ENCODE measurements at places on chromosomes 16 and 17.

- DNase-seq: no peak
These were observed 12.3 kb upstream of the CARMIL2 start for GRCh38 chr16:67632415-67633172.

DNA sequence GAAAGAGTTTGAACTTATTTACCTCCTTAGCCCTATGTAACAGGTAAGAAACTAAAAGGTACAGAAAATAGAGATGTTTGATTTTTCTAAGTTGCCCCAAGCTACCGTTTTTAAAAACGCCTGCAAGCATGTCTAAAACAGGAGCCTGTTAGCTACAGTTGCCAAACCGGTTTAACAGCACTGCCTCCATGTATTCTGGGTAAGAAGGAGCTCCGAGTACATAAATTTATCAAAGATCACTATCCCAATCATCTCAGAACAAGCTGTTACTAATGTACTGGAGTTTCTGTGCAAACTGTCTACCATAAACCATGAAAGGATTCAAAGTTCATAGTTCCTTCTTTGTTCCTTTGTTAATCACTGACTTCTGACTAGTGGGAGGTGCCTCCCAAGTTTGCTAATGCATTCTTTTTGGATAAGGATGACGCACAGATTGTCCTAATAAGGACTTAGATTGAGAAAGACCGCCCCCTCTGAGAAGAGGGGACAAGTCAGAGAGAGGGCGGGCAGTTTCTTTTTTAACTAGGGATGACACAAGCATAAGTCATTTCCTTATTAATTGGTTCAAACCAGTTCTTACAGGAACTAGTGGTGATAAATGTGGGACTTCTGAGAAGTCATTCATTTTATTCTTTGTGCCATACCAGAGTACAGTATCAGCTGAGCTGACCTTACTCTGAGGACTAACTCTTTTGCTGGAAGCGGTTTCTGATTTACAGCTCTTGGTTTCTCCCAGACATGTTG lies 55.3 kb downstream of the TUBD1 start:
- DNase-seq: peak; percentile 98

DNA sequence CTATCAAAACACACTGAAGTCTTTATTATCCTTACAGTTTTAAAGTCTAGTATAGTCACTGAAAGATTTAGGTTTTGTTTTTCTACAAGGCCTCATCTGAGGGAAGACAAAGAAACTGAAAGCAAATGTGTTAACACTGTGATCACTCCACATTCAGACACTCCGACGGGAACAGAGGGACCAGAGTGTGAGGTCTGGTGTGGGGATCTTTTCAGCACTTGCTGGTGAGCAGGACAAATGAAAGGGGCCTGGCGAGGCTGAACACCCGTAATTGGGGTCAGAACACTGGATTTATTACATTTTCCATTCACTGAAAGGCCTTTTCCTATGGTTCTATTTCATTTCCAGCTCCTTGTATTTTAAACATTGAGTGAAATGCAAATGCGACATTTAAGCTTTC lies 910.5 kb downstream of the CDH11 start:
- DNase-seq: no peak

GRCh38 chr16:87948119-87948545 lies 3.1 kb upstream of the BANP start:
- DNase-seq: peak; percentile 39

DNA sequence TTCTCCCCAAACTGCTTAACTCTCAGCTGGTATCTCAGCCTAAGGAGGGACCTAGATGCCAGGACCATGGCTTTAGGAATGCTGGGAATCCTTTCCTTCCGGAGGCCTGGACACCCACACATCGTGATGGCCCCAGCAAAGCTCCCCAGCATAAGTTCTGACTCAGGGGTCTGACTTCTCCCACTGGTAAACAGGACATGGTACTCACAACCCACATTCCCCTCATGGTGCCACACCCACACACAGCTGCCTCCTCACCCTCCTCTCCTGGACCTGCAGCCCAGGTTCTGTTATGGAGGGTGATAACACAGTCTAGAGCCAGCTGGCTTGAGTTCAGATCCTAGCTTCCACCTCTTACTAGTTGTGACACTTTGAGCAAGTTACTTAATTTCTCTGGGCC lies 719 bp upstream of the RNF227 start:
- peak; percentile 40 for DNase-seq

DNA sequence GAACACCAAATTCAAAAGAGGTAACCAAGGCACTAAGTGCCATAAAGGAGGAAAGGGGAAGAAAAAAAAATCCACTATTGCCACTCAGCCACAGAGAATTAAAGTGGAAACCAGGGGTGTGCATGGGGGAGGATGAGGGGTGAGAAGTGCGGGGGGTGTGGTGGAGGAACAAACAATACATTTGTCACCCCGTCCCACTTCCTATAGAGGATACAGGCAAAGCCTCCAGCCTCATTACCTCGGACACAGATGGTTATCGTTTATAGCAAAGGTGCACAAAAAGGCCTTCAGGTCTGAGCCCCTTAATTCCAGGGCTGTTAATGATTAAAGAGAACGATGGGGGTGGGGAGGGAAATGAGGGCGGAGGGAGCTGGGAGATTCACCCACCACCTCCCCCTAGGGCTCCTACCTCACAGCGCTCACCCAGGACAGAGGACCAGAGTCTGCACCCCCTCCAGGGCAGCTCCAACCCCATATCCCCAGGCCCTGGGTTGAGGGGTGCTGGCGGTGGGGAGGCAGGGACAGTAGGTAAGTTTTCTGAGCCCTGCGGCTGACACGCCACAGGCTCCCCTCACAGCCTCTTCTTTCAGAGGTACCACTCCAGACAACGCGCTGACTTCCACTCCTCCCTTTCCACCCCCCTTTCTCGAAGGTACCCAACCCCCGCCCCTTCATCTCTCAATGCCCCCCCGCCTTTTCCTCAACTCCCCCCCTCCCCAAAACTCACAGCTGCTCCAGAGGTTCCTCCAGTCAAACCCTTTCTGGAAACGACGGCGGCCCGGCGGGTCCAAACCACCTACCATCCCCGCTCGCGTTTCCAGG lies 470 bp downstream of the DCUN1D3 start:
- peak; percentile 64 for DNase-seq

DNA sequence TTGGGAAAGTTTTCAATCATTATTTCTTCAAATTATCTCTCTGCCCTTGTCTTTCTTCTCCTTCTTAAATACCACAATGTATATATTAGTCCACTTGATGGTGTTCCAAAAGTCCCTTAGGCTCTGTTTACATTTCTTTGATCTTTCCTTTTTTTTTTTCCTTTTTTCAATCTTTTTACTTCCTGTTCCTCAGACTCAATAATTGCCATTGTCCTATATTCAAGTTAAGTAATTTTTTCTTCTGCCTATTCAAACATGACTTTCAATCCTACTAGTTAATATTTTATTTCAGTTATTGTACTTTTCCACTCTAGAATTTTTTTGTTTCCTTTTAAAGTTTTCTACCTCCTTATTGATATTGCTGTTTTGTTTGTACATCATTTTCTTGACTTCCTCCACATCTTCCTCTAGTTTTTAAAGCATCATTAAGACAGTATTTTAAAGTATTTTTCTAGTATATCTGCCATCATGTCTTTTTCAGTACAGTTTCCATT lies 15.8 kb upstream of the UQCRC2 start:
- peak; percentile 51 for DNase-seq

DNA sequence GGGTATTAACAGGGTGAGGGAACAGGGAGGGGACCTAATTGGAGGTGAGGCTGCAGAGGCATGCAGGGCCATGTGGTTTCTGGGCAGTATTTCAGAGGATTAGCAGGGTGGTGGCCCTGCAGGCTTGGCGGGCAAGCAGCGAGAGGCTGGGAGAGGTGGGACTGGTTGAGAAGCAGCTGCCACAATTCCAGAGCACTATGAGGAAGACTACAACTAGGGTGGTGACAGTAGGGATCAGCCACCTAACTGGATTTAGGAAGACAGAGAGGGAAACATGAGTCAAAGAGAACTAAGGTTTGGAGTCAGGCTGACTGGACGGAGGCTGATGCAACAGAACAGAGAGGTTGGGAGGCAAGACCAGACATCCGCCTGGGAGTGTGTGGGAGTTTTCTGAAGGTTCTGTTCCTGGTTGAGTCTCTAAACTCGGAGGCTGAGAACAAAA lies 12.3 kb downstream of the ALOXE3 start:
- DNase-seq: no peak

- DNase-seq: no peak
These were observed 2.5 kb upstream of the HS3ST3B1 start for GRCh38 chr17:14298221-14298946.

DNA sequence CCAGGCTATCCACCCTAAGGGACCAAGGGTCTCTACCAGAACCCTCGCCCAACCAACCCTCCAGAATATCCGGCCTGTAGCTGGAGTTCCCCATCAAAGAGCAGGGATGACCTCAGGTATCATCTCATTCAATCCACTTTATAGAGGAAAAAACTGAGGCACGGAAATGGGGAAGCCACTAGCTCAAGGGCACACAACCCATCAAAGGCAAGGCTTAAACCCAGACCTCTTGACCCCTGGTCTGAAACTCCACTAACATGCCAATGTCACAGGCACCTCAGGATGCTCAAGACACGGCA lies 1.6 kb downstream of the TBC1D10B start:
- no peak for DNase-seq

GRCh38 chr16:85363427-85363826 lies 249.7 kb upstream of the GSE1 start:
- no peak for DNase-seq

- no peak for DNase-seq
These were observed 44.3 kb upstream of the PSMD7 start for GRCh38 chr16:74252329-74252728.

DNA sequence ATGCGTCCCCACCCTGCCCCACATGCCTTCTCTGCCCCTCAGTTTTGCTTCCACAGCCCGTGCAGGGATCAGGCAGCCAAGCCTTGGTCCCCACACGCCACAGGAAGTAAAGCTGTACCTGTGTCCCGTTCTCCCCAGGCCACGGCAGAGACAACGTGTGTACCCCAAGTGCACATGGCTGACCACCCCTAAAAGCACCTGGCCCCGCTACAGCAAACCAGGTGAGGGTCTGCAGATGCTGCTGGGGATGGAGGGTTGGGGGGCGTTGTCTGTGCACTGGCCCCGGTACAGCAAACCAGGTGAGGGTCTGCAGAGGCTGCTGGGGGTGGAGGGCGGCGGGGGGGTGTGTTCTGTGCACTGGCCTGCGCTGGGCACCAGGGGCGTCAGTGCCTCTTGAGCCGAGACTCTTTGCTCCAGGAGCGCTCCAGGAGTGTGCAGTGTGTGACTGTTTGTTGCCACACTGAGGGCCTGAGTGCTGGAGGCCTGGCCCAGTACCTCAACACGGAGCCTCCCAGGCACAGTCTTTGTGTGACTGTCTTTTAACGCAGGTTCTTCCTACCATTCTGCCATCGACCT lies 18.8 kb downstream of the TCF25 start:
- no peak for DNase-seq

GRCh38 chr16:46607529-46607928 lies 13.7 kb downstream of the SHCBP1 start:
- peak; percentile 63 for DNase-seq

DNA sequence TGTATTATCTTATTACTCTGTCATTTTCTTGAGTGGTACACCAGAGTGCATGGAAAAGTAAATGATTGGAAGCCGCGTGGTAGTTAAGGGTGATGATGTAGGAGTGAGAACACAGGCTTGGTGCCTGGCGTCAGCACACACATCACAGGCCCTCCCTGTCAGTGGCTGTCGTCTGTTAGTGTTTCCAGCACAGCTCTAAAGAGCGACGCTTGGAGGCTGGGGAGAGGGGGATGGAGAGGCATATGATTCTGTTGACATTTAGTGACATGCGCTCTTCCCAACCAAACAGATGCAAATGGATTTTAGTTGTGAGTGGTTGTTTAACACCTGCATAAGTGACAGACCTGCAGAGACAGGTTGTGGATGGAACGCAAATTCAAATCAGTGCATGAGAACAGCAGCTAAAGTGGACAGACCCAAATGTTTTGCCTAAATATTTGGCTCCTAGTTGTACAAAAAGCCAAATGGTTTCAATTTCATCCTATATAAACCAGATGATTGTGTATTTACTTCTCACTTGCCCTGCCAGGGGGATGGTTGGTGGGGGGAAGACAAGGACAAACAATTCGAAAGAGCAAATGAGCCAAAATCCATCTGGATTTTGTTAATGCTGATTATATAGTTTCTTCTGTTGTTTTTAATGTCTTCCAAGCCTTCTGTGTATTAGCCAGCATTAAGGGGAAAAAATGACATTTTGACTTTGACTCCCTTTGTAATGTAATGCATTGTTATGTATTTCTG lies 222.3 kb downstream of the WWOX start:
- DNase-seq: no peak

All from DMS53 (cell line).